Hindlimb muscle (tissue), 1 donor: ENCODE measurements at places on chromosomes 5 and 9.

DNA sequence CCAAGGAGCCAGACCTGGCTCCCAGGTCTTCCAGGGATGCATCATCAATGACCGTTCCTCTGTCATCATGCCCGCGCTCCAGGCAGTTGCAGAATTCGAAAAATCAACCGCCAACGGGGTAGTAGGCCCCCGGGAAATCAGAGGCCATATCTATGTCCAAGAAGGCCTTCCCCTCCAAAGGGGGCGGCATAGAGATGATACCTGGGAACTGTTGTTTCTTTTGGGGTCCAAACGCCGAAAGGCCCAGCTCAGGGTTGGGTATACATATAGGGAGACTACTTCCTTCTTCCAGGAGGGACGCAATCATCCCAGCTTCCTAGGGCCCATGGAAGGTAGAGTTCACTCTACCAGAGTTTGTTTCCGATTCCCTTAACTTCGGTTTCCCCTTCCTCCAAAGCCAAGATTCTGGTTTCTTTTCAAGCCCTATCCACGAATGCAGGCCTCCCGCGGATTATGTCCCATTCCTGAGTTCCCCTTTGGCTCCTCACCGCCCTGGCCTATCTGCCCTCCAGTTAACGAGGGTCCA is 754 bp downstream of the DCAF12 start:
- peak; percentile 6 for DNase-seq

- no peak for DNase-seq
Measured at GRCh38 chr5:67202828-67203227, 6.2 kb upstream of the CD180 start.

DNA sequence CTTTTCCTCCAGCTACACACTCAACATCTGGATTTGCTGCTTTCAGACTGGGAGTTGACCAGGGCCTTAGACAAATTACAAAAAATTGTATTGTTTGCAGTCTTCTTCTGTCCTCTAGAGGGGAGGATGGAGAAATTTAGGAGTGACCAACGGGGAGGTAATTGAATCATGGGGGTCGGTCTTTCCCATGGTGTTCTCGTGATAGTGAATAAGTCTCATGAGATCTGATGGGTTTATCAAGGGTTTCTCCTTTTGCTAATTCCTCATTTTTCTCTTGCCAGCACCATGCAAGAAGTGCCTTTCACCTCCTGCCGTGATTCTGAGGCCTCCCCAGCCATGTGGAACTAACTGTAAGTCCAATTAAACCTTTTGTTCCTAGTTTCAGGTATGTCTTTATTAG is 4.2 kb downstream of the IFNA8 start:
- DNase-seq, result no peak

DNA sequence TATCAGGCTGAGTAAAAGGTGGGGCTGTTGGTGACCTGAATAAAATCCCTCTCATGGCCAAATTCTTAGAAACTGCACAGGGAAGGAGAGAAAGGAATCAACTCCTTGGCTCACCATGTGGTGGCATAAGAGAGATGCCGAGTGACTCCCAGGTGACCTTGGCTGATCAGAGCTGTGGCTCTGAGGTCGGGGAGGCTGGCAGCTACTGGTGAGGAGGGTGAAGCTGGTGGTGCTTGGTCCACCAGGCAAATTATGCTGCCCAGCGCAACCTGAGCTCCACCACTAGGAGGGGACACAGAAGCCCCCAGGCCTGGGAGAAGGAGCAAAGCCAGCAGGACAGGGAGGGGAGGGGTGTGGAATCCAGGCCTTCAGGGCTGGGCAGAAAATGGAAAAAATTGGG is 111.2 kb upstream of the IL12B start:
- DNase-seq, result no peak

GRCh38 chr9:70031141-70031545 is 12.5 kb upstream of the MAMDC2 start:
- DNase-seq, result no peak

DNA sequence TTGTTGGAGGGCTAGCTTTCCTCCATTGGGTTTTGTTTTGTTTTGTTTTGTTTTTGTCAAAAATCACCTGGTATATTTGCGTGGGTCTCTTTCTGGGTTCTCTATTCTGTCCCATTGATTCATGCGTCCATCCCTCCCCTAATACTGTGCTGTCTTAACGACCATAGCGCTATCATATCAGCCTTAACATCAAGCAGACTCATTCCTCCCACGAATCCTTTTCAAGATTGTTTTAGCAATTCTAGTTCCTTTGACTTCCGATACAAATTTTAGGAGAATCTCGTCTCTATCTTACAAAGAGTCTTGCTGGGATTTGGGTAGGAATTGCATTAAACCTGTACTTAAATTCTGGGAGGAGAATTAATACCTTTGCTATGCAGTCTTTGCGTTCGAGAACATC is 31.1 kb upstream of the RNF130 start:
- DNase-seq, result no peak

DNA sequence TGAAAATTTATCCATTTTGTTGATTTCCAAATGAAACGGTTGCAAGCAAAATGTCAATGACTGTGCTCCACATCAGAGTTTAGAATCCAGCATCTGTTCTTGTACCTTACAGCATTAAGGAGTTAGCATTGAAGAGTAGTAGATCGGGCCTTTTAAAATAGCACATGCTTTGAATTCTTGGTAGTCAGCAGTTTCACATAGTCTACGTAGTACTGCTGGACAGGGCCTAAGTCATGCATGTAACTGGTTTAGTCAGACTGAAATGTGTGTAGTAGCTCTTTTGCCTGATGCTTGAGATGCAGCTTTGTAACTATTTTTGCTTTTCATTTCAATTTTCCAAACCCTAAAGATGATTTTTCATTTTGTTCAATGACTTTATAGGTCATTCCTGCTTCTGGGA is 19.8 kb downstream of the LECT2 start:
- DNase-seq, result no peak

DNA sequence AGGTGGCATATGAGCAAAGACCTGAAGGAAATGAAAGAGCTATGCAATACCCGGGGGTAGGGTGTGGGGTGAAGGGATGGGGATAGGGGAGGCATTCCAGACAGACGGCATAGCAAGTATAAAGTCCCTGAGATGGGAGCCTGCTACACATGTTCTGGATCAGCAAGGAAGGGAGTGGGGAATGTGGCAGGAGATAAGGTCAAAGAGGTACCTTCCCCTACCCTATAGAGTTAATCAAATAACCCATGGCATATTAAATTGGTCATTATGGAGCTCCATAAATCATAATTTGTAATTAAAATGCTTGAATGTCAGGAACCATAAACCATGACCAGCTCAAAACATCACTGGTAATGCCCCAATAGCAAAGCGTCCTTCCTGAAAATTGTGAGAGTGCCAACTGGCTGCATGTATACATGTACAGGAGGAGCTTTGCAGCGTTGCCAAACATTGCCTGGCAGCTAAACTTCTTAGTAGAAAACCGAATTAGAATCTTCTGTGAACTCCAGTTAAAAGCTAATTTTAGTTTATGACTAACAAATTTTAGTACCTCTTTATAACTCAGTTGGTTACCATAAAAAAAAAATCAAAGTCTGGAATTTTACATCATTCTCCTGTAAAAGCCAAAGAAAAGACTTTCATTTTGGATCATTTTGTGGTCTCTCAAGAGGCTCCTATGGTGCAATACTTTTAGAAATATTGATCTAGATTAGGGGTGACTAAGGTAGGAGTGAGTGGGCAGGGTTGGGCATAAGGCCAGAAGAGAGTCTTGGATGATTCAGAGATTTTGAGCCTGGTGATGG is 4.7 kb downstream of the DNAI1 start:
- DNase-seq, result no peak

DNA sequence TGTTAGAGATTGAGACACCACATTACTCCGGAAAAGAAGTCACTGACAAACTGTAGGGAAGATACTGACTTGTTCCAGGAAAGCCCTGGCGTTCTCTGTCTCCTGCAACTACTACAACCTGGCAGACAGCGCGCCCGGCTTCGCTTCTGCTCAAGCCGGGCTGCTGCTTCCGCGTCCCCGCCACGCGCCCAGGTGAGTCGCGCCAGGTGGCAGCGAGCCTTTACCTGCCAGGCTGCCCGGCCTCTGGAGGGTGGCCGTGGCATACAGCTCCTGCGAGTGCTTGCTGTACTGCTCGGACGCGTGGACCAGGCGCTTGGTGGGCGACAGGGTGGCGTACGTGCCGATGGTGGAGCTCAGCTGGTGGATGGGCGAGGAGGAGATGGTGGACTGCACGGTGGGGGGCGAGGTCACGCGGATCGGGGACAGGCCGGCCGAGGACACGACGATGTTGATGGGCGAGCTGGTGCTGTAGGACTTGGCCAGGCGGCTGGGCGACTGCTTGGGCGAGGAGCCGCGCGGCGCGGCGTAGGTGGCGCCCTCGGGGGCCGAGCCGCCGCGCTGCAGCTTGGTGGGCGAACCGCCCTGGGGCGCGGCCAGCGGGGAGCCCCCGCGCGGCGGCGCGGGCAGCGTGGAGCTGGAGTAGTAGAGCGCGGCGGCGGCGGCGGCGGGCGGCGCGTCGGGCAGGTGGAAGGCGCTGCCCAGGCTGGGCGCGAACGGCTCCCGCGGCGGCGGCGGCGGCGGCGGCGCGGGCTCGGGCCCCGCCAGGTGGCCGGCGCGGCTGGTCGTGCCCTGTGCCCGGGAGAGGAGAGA is 519.6 kb downstream of the CTNND2 start:
- DNase-seq, result peak; percentile 8
